ENCODE measurements at places on chromosomes 12 and 14.

DNA sequence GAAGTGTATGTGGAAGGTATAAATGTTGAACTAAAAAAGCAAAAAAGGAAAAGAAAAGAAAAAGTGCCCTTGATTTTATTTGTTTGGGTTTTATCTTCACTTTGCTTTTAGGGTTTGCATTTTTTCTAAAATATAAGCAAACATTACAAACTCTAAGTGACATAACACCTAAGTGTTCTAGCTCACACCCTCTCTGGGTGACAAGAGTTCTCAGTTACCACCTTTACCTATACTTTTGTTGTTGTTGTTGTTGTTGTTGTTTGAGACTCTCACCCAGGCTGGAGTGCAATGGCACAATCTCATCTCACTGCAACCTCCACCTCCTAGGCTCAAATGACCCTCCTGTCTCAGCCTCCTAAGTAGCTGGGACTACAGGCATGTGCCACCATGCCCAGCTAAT, 13.0 kb downstream of the KLRG1 start:
- no peak for DNase-seq

GRCh38 chr12:18428416-18428815, 167.1 kb downstream of the PIK3C2G start:
- no peak for DNase-seq

GRCh38 chr12:105201299-105201698, 34.7 kb downstream of the APPL2 start:
- DNase-seq: no peak

- DNase-seq: no peak
Measured at GRCh38 chr12:7349418-7349817, 45.5 kb downstream of the ACSM4 start.

DNA sequence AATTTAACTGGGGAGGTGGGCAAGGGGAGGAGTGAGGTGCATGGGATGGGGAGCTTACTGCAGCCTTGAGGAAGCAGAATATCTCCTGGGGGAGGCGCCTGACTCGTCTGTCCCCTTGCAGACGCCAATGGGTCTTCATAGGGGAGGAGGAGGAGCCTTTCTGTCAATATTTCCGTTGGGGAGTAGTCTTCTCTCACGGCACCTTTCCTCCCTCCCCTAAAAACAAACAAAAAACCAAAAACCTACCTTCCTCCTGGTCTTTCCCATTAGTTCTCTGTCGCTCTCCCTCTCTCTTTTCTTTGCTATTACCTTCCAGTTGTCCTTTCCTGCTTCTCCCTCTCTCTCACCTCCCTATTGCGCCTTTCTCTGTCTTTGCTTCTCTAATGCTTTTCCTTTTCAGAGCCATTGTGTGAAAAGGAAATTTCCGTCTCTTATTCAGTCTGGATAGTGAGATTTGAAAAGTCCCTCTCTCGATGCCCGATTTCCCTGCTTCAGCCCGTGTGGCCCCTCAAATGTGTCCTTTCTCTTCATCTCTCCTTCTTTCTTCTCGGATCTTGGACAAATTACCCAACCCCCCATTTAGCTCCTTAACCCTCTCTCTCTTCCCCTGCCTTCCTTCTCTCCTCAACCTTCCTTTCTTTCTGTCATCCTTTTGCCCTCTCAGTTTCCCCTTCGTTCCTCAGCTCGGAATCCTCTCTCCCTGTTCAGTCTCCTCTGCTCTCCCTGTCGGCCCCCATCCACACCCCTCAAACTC, 5.9 kb downstream of the GPR84 start:
- peak; percentile 39 for DNase-seq

DNA sequence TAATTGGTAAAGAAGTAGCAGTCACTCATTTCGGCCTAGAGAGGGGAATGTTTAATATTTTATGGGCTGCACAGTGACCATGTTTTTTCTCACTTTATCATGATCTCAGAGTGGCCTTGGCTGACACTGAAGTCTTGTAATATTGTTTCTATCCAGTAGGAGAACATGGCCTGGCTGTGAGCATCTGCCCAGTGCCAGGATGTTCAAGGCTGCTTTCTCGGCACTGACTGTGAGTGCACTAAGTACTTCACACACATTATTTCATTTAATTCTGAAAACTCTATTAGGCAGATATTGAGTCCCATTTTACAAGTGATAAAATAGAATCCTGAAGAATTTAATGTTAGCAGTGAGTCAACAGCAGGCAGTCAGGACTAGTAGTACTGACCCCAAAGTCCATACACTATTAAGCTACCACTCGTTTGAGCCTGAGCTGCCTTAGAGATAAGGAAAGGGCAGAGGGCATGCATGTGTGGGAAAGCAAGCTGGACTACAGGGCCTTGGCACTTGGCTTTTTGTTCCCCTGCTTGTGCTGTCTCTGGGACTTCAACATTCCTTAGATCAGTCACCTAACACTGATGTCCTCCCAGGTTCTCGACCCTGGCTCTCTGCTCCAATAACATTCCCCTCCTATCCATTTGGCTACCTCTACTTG, 42.2 kb upstream of the APPL2 start:
- DNase-seq: no peak

GRCh38 chr14:71321574-71322315, 414.5 kb downstream of the PCNX1 start:
- DNase-seq: no peak

- peak; percentile 47 for DNase-seq
Measured at GRCh38 chr14:70714055-70714550, 72.4 kb downstream of the TTC9 start.

DNA sequence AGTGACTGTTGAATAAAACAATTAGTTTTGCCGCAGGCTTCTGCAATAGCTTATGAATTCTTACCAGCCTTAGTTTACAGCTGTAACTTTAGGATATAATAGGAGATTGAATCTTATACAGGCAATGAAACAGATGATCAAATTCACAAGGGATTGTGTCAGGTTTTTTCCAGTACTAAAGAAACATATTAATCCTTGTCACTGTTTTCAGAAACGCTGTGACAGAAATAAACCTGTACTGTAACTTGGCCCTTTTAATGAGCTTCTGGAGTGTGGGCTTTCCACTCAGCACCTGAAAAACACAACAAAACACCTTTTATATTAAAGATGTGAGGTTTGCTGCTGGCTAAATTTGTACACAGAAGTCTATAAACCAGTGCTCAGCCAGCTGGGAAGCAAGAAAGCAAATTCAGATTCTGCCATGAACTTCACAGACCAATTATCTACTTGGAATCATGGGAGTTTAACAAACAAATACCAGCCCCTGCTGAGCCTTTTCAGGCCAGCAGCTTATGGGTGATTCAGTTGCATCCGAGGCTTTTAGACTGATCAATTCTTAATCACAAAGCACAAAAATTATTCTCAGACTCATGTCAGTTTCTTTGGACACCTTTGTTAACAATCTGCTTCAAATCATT, 109.5 kb downstream of the FOXG1 start:
- no peak for DNase-seq

DNA sequence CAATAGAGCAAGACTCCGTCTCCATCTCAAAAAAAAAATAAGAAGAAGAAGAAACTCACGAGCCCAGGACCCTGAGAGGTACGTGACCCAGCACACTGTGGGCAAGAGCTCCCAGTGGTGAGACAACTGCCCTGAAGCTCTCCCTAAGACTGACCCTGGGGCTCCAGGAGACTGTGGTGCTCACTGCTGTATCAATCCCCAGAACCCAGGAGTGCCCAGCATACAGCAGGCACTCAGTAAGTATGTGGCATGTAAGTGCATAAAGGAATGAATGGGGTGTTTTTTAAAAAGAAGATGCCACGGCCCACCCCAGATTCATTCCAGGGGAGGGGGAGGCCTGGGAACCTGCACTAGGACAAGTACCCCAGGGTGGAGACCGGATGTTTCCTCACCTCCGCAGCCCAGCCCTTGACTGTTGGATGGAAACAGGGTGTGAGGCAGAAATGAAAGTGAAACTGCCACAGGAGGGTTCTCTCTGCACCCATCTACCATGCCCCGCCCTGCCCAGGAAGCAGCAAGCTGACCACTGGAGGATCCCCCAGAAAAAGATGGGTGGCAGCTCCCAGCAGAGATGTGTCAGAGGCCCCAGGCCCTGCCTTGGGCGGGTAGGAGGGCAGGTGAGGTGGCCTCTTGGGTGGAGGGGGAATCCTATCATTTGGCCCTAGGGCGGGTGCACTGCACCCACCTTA, 12.2 kb downstream of the ITPK1 start:
- DNase-seq: peak; percentile 60

GRCh38 chr12:18703321-18703720, 34.5 kb downstream of the PLCZ1 start:
- DNase-seq: no peak

DNA sequence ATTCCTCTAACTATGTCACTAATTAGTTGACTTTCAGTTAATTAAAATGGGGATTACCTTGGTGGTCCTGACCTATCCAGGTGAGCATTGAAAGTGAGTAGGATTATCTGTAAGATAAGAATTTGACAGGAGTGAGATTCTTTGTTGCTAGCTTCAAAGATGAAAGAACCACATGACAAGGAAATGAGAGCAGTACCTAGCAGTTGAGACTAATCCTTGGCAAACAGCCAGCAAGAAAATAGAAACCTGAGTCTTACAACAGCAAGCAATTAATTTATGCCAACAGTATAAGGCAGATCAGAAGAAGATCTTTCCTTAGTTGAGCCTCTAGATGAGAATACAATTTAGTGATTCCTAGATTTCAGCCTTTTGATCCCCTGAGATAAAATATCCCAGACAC, 1058.4 kb downstream of the LRFN5 start:
- DNase-seq: no peak

- peak; percentile 35 for DNase-seq
Measured at GRCh38 chr12:27460471-27460978, 14.0 kb downstream of the SMCO2 start.

DNA sequence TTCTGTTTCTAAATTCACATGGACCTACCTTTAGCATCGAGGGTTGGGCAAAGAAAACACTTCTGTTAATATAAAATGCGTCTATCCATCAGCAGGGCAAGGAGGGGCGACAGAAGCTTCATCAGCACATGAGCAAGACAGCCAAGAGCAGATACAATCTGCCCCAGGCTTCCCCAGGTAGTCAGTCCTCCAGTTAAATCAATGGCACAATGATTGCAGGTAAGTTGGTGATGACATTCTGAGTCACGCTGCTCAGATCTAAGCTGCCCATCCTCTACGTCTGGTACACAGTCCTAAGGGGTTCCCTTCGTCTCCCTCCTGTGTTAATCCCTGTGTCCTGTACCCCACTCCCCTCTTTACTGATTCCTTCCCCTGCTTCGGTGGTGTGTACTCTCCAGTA, 38.8 kb downstream of the MAP3K9 start:
- no peak for DNase-seq

DNA sequence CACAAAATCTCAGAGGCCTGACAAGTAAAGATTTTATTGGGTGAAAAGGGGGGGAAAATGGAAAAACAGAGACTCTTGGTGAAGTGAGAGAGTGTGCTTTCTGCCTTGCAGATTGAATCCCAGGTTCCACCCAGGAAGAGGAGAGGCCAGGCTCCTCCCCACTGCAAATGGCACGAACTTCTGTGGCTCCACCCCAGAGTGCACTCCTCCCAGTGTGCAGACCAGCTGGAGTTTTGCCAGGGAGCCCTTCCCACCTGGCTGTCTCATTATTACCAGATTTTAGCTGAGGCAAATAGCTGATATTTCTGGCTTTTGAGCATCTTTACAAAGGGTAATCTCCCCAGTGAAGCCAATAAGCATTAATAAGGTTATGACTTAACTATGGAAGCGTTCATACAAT, 51.9 kb downstream of the TESPA1 start:
- DNase-seq: no peak

- no peak for DNase-seq
Measured at GRCh38 chr14:51534610-51535011, 117.1 kb upstream of the FRMD6 start.

GRCh38 chr12:32140877-32141276, 34.2 kb downstream of the BICD1 start:
- DNase-seq: no peak

DNA sequence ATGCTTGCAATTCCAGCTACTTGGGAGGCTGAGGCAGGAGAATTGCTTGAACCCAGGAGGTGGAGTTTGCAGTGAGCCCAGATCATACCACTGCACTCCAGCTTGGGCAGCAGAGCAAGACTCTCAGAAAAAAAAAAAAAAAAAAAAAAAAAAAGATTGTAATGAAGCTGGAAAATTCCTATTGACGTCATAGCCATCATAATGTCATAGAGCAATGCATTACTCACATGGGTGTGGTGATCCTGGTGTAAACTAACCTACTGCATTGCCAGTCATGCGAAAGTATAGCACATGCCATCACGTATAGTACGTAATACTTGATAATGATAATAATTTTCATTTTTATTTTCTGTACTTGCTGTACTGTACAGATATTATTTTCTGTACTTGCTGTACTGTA, 42.7 kb upstream of the NID2 start:
- DNase-seq: no peak

- DNase-seq: no peak
Measured at GRCh38 chr12:98262902-98263301, 252.5 kb upstream of the TMPO start.

Measured in activated CD8-positive, alpha-beta memory T cell treated with anti-CD3 and anti-CD28 coated beads, Interleukin-2, amount 50 U/mL, for 4 hours (primary cell).